Activated naive CD8-positive, alpha-beta T cell treated with anti-CD3 and anti-CD28 coated beads for 36 hours (primary cell): ENCODE measurements at places on chromosomes 16 and 17.

- H3K4me3 ChIP-seq: no peak overlapping the region
- no peaks in the 10 kb centered on the region for H3K36me3 ChIP-seq
- H3K27me3 ChIP-seq: no peaks in the 10 kb centered on the region
- no peaks in the 10 kb centered on the region for H3K4me1 ChIP-seq
Observed at GRCh38 chr17:59456428-59456827, 109.0 kb upstream of the DHX40 start.

- no peak overlapping the region for H3K27ac ChIP-seq
- peaks cover 4% of the 10 kb centered on the region for H3K4me1 ChIP-seq
- peaks cover 47% of the 10 kb centered on the region for H3K27me3 ChIP-seq
- no peak for DNase-seq
- H3K4me3 ChIP-seq: peak overlapping the region; percentile 63
Observed at GRCh38 chr17:12789075-12789480, 220 bp upstream of the ARHGAP44 start.

DNA sequence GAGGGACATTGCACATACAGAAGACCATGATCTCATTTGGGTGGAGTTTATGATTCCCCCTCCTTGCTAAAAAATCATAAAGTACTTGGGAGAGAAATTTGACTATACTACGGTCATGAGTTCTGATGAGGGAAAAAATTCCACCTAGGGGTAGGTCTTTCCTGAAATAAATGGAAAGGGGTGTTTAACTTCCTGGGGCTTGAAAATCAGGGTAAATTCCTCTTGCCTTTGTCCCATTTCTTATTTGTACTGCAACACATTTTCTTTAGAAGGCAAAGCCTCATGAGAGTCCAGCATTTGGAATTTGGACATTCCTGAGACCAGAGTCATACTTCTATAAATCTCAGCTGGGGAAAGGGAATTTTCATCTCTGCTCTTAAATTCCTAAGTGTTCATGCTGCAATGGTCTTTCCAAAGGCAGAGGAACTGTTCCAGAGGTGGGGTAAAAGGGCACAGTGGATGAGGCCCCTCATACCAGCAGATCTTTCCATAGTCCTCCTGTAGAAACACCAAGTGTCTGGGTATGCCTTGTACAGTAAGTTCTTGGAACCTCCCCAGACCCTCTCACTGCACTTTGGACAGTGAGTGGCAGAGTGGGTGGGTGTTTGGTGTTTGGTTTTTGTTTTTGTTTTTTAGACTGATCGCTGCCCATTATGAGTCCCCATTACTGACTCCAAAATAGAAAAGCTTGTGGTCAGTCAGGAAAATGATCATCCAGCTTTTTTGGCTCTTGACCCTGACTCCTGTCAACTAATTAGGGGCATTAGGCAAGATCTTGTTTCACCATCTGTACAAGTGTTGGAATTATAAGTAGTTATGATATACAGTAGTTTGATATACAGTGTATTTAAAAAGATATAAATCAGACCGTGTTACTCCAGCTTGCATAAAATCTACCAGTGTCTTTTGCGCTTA is 6.0 kb downstream of the LYRM1 start:
- no peak overlapping the region for H3K4me3 ChIP-seq
- no peaks in the 10 kb centered on the region for H3K27me3 ChIP-seq
- H3K27ac ChIP-seq: no peak overlapping the region
- peaks cover 65% of the 10 kb centered on the region for H3K4me1 ChIP-seq

DNA sequence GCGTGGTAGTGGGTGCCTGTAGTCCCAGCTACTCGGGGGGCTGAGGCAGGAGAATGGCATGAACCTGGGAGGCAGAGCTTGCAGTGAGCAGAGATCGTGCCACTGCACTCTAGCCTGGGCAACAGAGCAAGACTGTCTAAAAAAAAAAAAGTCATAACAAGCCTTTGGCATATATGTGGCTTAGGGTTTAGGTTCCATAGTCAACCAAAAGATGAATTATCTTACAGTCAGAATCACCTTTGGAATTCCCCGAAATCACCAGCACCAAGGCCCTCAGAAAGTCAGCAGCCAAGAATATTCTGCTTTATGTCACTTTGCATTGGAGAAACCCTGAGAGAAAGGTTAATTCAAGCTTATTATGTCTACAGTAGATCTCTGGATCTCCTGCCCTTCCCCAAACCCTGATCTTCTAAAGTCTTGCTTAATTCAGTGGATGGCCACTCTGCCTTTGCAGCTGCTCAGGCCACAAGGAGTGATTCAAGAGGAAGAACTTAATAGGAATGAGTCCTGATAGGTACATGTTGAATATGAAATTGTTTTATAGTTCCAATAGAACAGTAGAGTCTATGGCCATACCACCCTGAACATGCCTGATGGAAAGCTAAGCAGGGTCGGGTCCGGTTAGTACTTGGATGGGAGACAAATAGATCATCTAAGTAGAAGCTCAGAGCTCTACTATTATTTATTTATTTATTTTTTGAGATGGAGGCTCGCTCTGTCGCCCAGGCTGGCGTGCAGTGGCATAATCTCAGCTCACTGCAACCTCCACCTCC is 196.0 kb upstream of the CACNG5 start:
- no peak for DNase-seq
- no peaks in the 10 kb centered on the region for H3K27me3 ChIP-seq
- H3K4me3 ChIP-seq: no peak overlapping the region
- peaks cover 35% of the 10 kb centered on the region for H3K4me1 ChIP-seq
- H3K27ac ChIP-seq: no peak overlapping the region

- DNase-seq: no peak
- H3K27ac ChIP-seq: no peak overlapping the region
- no peaks in the 10 kb centered on the region for H3K36me3 ChIP-seq
- H3K27me3 ChIP-seq: no peaks in the 10 kb centered on the region
- H3K4me3 ChIP-seq: no peak overlapping the region
Observed at GRCh38 chr16:62298600-62298999, 262.4 kb upstream of the CDH8 start.

DNA sequence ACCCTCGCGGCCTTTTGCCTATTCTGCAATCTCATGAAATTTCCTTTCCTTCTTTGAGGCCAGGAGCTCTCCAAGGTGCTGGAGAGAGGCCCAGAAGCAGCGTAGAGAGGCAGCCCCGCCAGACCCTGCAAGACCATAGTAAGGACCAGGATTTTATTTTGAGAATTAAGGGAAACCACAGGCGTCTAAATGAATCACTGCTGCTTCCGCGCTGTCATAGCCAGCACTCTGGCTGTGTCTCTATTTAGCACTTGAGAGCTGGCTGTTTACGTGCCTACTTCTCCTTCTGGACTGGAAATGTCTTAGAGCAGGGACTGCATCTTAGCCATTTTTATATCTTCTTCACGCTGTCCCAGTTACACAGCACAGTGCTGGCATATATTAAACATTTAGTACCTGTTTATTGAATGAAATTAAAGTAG is 37.6 kb upstream of the PIRT start:
- peaks cover 16% of the 10 kb centered on the region for H3K27me3 ChIP-seq
- no peaks in the 10 kb centered on the region for H3K4me1 ChIP-seq
- peak; percentile 7 for DNase-seq

DNA sequence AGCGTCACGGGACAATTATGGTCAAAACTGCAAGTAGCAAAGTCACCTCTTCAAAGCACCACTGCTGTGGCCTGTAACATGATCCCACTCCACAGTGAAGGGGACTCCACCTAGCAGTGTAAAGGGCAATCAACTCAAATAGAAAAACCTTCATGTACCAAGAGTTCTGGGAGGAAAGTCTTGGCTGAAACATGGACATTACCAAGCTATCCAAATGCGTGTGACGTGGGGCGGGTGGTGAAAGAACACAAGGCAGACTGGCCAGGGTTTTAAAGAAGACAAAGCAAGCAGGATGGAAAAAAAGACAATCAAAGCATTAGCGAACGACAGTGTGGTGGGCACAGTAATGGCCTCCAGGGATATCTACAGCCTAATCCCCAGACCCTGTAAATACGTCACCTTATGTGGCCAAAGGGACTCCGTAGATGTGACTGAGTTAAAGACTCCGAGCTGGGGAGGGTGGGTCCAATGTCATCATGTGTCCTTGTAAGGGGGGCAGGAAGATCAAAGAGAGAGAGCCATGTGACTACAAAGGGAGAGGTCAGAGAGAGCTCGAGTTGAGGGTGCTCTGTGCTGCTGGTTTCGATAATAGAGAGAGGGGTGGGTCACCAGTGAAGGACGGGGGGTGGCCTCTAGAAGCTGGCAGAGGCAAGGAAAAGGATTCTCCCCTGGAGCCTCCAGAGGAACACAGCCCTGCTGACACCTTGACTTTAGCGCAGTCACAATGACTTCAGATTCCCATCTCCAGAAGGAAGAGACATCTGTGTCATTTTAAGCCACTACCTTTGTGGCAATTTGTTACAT is 6.0 kb downstream of the HSDL1 start:
- H3K36me3 ChIP-seq: peaks cover 7% of the 10 kb centered on the region
- peak overlapping the region; percentile 66 for H3K4me3 ChIP-seq
- H3K4me1 ChIP-seq: peaks cover 65% of the 10 kb centered on the region
- peak; percentile 58 for DNase-seq
- H3K27me3 ChIP-seq: no peaks in the 10 kb centered on the region
- H3K27ac ChIP-seq: peak overlapping the region; percentile 84

GRCh38 chr17:61361084-61361483 is 38.6 kb upstream of the TBX2 start:
- no peaks in the 10 kb centered on the region for H3K27me3 ChIP-seq
- no peaks in the 10 kb centered on the region for H3K4me1 ChIP-seq
- H3K27ac ChIP-seq: no peak overlapping the region
- H3K4me3 ChIP-seq: no peak overlapping the region
- DNase-seq: no peak
- no peaks in the 10 kb centered on the region for H3K36me3 ChIP-seq

- no peak overlapping the region for H3K4me3 ChIP-seq
- H3K27me3 ChIP-seq: peaks cover 17% of the 10 kb centered on the region
- H3K36me3 ChIP-seq: no peaks in the 10 kb centered on the region
Observed at GRCh38 chr17:48825446-48826381, 5.1 kb upstream of the CALCOCO2 start.

- no peak overlapping the region for H3K27ac ChIP-seq
- H3K36me3 ChIP-seq: no peaks in the 10 kb centered on the region
- no peaks in the 10 kb centered on the region for H3K4me1 ChIP-seq
- DNase-seq: no peak
- no peak overlapping the region for H3K4me3 ChIP-seq
Observed at GRCh38 chr16:86199871-86200695, 301.1 kb downstream of the IRF8 start.

- peak overlapping the region; percentile 100 for H3K27ac ChIP-seq
- H3K27me3 ChIP-seq: peaks cover 3% of the 10 kb centered on the region
- H3K36me3 ChIP-seq: peaks cover 49% of the 10 kb centered on the region
- DNase-seq: no peak
Observed at GRCh38 chr16:67934306-67935100, 2.1 kb downstream of the PSMB10 start.

- H3K4me1 ChIP-seq: peaks cover 20% of the 10 kb centered on the region
- H3K27ac ChIP-seq: peak overlapping the region; percentile 94
- peaks cover 33% of the 10 kb centered on the region for H3K36me3 ChIP-seq
- no peaks in the 10 kb centered on the region for H3K27me3 ChIP-seq
Observed at GRCh38 chr16:74297145-74297665, 591 bp downstream of the PSMD7 start.

- peak overlapping the region; percentile 87 for H3K27ac ChIP-seq
- peaks cover 24% of the 10 kb centered on the region for H3K27me3 ChIP-seq
- H3K4me1 ChIP-seq: peaks cover 22% of the 10 kb centered on the region
- DNase-seq: peak; percentile 65
Observed at GRCh38 chr17:74512624-74513091, 18.6 kb downstream of the CD300LB start.

GRCh38 chr17:68927516-68927915 is 27.7 kb downstream of the ABCA8 start:
- H3K36me3 ChIP-seq: no peaks in the 10 kb centered on the region
- H3K4me3 ChIP-seq: no peak overlapping the region
- H3K27ac ChIP-seq: no peak overlapping the region
- no peaks in the 10 kb centered on the region for H3K4me1 ChIP-seq
- no peaks in the 10 kb centered on the region for H3K27me3 ChIP-seq
- no peak for DNase-seq

DNA sequence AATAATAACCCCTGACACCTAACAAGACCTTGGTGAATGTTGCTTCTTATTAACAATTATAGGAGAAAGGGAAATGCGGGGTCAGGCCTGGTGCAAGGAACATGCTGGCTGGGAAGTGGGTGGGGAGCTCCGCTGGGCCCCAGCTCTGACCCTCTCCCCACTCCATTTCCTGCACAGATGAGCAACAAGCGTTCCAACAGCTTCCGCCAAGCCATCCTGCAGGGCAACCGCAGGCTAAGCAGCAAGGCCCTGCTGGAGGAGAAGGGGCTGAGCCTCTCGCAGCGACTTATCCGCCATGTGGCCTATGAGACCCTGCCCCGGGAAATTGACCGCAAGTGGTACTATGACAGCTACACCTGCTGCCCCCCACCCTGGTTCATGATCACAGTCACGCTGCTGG is 23.0 kb downstream of the RHBDL3 start:
- H3K4me1 ChIP-seq: no peaks in the 10 kb centered on the region
- no peak overlapping the region for H3K27ac ChIP-seq
- no peak for DNase-seq
- peaks cover 13% of the 10 kb centered on the region for H3K27me3 ChIP-seq
- H3K4me3 ChIP-seq: no peak overlapping the region

- no peak overlapping the region for H3K27ac ChIP-seq
- peaks cover 17% of the 10 kb centered on the region for H3K4me1 ChIP-seq
- DNase-seq: no peak
- H3K27me3 ChIP-seq: peaks cover 29% of the 10 kb centered on the region
- H3K4me3 ChIP-seq: no peak overlapping the region
Observed at GRCh38 chr17:39737206-39737759, 455 bp upstream of the GRB7 start.

- no peak overlapping the region for H3K27ac ChIP-seq
- H3K36me3 ChIP-seq: no peaks in the 10 kb centered on the region
- no peaks in the 10 kb centered on the region for H3K4me1 ChIP-seq
- DNase-seq: no peak
Observed at GRCh38 chr17:1324201-1324771, 44.8 kb downstream of the TRARG1 start.

- peaks cover 25% of the 10 kb centered on the region for H3K4me1 ChIP-seq
- H3K27ac ChIP-seq: peak overlapping the region; percentile 60
- no peak overlapping the region for H3K4me3 ChIP-seq
- no peak for DNase-seq
Observed at GRCh38 chr17:76530095-76530723, 7.3 kb downstream of the CYGB start.

DNA sequence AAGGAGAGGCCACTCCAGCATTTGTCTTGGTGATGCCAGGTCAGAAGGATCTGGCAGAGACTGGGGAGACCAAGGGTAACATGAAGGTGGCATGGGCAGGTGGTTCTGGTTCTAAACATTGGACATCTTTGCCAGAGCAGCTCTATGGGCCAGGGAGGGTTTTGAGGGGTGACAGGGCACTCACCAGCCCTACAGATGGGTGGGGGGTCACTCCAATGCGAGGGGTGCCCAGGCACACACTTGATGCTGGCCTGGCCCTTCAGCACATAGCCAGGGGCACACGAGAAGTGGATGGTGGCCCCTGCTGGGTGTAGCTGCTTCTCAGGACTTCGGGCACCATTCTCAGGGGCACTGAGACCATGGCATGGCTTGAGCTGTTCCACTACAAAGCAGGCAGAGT is 5.5 kb upstream of the PHF12 start:
- DNase-seq: no peak
- H3K27me3 ChIP-seq: no peaks in the 10 kb centered on the region
- H3K4me3 ChIP-seq: no peak overlapping the region
- no peaks in the 10 kb centered on the region for H3K4me1 ChIP-seq
- no peak overlapping the region for H3K27ac ChIP-seq

GRCh38 chr17:48605991-48606891 is 1.5 kb upstream of the HOXB6 start:
- no peaks in the 10 kb centered on the region for H3K36me3 ChIP-seq
- H3K4me1 ChIP-seq: peaks cover 22% of the 10 kb centered on the region
- no peak overlapping the region for H3K4me3 ChIP-seq
- DNase-seq: no peak
- H3K27ac ChIP-seq: no peak overlapping the region
